ENCODE measurements at places on chromosomes 13 and 19. TPM values are rescaled to one million over a fixed set of nuclear protein-coding genes. Genes with fewer than 3 reads are reported as not detected.

DNA sequence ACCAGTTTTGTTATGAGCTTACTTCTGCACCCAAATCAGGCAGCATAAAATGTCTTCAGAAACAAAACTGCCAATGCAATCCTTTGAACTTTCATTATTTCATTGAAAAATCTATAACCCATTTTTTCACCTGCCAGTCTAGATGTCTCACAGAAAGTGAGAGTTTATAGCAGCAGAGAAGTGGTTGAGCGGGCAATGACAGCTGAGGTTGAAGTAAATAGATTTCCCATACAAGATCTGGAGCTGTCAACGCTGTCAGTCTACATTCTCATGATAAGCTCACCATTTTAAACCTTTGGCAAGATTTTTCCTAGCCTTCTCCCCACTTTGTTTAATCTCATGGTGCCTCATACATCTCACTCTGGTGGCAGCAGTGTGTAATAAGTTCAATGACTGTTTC lies 1144.9 kb upstream of the PCDH9 start:
- DNase-seq: no peak

TMEM91 gene
- total RNA-seq: 10.7 TPM

DPF1 gene
- total RNA-seq: 6.5 TPM

ZNF763 gene
- 17.7 TPM for total RNA-seq

- peak; percentile 40 for DNase-seq
Measured at GRCh38 chr13:77002590-77003190, 10.8 kb downstream of the CLN5 start.

AZU1 gene
- 1.0 TPM for total RNA-seq

DNA sequence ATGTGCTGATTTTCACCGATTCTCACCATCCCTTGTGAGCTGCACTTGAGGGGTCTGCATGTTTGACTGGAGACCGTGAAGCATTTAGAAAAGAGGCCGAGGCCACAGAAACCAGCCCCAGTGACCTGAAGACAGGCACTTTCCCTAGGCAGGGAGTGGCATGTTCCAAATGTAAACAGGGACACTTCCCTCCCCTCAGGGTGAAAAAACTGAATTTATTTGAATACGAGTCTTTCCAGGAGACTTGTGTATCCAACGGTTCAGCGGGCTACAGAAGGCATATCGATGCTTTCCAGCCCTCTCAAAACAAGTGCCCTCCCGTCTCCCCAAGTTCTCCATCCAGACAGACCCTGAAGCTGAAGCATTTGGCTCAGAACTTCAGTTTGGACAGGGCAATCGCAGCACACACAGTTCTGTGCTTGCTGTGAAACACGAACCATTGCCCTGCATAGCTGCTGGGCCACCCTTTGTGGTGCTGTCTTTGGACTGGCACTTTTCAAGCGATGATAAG lies 106.1 kb downstream of the ZIC5 start:
- DNase-seq: no peak

GRCh38 chr19:16013851-16014840 lies 62.1 kb upstream of the TPM4 start:
- DNase-seq: no peak

PDCD2L gene
- total RNA-seq: 26.9 TPM

DNA sequence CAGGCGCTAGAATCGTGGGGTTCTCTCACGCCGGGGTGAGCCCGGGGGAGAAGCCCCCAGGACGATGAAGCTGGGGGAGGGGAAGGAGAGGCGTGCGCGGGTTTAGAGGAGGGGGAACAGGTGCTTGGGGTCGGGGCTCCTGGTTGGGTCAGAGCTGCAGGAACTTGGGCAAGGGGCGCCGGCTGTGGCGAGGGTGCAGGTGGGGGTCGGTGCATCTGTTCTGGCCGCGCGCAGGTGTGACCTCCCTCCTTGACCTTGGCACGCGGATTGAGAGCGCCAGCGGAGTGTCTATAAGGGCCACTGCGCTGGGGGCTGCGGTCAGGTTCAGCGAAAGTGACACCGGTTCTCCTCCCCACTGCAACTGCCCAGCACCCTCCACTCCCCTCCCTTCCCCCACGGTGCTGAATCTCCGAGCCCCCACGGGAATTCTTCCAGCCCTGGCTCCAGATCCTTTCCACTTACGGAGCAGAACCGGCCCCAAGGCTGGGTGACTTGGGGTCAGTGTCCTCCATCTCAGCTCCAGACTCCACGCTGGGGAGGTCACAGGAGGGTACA lies 618 bp downstream of the TMEM38A start:
- peak; percentile 16 for DNase-seq

DNA sequence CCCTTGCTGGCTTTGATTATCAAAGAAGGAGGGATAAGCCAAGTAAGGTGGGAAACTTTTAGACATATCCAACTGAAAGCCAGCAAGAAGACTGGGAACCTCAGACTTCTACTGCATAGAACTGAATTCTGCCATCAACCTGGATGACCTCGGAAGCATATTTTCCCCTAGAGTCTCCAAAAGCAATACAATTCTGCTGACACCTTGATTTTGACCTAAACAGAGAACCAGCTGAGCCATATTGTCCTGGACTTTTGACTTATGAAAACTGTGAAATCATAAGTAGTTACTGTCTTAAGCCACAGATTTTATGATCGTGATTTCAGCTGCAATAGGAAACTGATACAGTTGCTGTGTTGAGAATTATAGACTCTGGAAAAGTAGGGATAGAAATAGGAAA lies 227.6 kb downstream of the PCDH20 start:
- DNase-seq: no peak

- DNase-seq: no peak
Measured at GRCh38 chr13:21723807-21724505, 53.1 kb downstream of the FGF9 start.

DNA sequence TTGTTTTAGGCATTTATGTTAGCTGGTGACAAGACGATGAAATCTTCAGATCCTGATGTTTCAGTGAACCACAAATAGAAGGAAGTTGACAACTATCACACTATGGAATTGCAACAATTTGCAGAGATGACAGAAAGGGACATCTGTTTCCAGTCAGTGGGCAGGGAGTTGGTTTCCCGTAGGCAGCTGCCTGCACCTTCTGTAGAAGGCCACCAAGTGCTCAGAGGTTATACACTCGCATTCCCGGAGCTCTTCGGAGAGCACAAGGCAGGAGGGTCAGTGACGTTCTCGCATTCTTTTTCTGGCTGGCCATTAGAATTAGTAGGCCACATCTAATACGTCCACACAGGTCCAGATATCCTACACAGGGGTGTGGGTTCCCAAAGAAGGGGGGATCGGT lies 129.4 kb downstream of the SHISA2 start:
- no peak for DNase-seq

GRCh38 chr13:42109957-42110356 lies 61.5 kb downstream of the DGKH start:
- DNase-seq: no peak

GPR18 gene
- not detected for total RNA-seq

CEACAM8 gene
- total RNA-seq: not detected

DNA sequence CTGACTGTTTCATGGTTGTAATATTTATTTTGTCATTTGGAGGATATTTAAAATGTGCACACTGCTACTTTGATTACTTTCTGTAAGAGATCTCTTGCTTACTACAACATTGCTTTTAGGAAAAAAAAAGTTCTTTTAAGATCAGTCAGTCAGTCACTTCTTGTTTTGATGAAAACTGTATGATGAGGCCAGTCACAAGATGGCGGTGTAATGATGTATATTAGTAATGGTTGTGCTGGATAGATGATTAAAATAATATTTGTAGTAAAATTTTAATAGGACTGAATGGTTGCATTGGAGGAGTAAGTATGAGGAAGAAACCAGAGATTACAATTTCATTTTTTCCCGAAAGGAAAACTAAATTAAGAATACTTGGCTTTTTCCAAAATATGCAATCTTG lies 2411.1 kb downstream of the PCDH9 start:
- DNase-seq: no peak

- DNase-seq: no peak
Measured at GRCh38 chr13:111431206-111431605, 110.8 kb downstream of the TEX29 start.

- no peak for DNase-seq
Measured at GRCh38 chr19:47023448-47023794, 3.8 kb downstream of the NPAS1 start.

DNA sequence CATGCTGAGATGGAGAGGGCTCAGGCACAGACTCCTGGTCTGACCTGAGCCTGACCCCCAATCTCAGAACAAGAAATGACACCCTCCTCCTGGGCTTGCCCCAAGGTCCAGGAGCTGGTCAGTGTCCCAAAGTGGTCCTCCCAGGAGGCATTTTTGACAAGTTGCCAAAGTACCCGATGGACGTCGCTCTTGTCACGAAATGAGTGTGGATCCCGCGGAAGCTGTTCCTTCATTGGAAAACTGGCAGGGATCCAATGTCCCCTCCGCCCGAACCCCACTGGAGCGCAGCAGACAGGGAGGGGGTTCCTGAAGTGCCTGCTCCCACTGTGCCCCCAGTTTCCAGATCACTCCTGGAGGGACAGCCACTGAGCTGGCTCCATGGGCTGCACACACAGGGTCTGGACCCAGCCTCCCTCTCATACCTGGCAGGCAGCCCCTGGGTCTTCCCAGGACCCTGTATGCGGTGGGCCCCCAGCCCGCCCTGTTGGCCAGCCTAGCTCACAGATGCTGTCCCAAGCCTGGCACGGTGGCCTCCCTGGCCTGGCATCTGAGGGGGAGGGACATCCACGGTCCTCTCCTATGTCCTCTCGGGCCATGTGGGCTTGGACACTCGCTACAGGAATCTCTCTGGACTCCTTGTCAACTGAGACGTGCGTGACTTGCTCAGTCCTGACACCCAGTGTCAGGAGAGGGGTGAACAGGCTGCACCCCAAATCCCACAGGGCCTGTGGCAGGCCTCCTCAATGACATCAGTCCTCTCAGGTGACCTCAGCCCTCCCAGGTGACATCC lies 12.8 kb upstream of the ZNF14 start:
- no peak for DNase-seq

DNA sequence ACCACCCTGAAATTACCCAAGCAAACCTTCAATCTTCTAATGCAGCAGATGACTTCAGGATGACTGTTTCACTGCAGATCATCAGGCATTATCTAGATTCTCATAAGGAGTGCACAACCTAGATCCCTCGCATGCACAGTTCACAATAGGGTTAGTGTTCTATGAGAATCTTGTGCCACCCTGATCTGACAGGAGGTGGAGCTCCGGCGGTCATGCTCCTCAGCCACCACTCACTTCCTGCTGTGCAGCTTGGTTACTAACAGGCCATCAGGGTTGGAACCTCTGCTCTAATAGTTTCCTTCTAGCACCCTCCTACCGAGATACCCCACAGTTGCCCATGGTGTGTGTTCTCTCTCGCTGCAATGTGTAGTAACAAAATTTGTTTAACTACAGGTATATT lies 442.8 kb downstream of the FGF14 start:
- DNase-seq: no peak

RASL11A gene
- total RNA-seq: 0.77 TPM

DNA sequence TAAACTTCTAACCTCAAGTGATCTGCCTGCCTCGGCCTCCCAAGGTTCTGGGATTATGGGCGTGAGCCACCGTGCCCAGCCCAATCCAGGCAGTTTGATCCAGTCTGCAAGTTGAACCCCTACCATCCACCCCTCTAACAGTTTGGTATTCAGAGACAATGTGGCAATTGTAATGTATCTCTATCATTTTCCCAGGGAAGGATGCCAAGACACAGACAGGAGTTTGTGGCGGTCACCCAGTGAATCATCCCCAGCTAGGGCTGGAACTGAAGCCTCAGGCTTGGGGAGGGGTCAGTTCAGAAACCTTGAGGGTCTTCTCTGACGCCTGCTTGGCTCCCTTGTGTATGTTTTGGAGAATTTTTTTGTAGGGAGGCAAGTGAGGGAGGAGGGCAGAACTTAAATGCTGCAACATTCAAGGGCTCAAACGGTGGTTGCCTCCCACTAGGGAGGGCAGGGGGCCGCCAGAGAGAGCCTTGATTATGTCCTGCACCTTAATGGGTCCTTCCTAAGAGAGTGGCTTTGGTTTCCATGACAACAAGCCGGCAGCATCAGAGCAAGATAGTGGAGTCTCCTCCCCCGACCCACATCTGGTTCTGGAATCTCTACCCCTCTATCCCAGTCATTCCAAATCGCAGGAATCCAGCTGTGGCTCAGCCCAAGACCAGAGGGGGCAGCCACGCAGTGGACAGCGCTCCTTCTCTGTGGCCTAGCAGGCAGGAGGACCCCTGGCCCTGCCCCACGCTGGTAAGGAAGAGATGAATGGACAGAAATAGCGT lies 14.9 kb upstream of the FEM1A start:
- peak; percentile 59 for DNase-seq

- no peak for DNase-seq
Measured at GRCh38 chr13:21932996-21933395, 262.1 kb downstream of the FGF9 start.

ZNF808 gene
- total RNA-seq: 13.5 TPM

GRCh38 chr19:38197937-38198704 lies 25.9 kb downstream of the DPF1 start:
- DNase-seq: no peak

ZNF570 gene
- 9.1 TPM for total RNA-seq
